NT2/D1 (cell line): ENCODE measurements at places on chromosomes 11 and 22.
A peak's percentile ranks its signal among the peaks of the same experiment; 100 is the strongest.

DNA sequence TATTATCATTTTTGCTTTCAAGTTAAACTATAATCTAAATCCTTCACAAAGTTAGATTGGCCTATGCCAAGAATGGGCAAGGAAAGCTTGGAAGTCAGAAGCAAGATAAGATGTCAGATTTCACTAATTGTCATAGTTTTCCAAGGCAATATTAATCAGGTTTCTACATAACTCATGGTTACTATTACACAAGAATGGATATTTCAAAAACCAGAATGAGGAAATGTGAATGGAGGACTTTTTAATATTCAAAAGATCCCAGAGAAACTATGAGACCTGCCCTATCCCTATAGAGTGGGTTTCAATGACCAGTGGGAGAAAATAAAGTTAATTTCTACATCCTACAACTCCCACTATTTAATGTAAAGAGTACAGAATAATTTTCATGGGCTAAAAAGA is 203.2 kb downstream of the CASP12 start:
- no peak for DNase-seq

DNA sequence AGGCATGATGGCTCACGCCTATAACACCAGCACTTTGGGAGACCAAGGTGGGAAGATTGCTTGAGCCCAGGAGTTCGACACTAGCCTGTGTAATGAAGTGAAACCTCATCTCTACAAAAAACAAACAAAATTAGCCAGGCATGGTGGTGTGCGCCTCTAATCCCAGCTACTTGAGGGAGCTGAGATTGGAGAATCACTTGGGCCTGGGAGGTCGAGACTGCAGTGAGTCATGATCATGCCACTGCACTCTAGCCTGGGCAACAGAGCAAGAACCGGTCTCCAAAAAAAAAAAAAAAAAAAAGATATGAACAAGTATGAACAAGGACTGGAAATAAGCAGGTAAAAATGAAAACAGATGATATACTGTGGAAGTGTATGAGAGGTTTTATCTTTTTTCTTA is 54.1 kb upstream of the SOX6 start:
- no peak for DNase-seq

DNA sequence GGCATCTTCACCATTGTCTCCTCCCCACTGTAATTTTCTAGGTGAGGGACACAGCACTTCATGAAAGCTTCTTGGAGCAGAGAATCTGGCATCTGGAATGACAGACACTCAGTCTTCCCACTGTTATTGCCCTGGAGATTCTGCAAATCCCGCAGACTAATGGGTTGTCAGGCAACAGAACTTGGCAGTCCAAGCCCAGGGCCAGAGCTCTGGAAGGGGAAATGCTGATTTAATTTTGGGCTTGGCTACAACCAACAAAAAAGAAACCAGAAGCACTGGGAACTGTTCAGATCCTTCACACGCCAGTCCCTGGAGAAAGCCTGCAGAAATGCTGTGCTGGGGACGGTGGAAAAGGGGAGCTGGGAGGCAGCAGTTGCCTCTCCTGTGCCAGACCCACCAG is 71.5 kb upstream of the BID start:
- no peak for DNase-seq

GRCh38 chr11:66591175-66591574 is 1.7 kb downstream of the CCDC87 start:
- no peak for DNase-seq

DNA sequence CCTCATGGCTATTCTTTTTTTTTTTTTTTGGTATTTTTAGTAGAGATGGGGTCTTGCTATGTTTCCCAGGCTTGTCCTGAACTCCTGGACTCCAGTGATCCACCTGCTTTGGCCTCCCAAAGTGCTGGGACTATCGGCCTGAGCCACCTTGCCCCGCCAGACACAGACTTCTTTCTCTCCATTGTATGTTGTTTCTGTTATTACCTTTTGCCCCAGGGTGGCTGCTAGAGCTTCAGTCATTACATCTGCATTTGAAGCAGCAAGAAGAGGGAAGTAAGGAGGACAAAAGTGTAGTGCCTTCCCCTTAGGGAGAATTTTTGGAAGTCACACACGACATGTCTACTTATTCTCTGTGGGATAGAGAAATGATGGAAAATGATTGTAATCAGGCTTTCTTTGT is 10.1 kb upstream of the OSBP start:
- no peak for DNase-seq

DNA sequence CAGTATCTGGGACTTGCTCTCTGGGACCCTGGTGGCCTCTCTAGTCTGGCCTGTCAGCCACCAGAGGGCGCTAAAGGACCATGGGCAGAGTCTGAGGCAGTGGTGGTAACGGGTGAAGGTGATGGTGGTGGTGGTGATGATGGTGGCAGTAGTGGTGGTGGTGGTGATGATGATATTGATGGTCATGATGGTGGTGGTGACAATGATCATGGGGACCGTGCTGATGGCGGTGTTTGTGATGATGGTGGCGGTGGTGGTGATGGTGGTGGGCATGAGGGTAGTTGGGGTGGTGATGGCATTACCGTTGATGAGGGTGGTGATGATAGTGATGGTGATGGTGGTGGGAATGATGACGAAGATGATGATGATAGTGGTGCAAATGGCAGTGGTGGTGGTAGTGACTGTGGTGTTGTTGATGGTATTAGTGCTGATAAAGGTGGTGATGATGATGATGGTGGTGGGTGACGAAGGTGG is 16.0 kb downstream of the TRPM5 start:
- peak; percentile 60 for DNase-seq

- DNase-seq = no peak
Observed at GRCh38 chr22:37484480-37485394, 1.4 kb downstream of the MFNG start.

GRCh38 chr11:73270855-73271477 is 1.2 kb upstream of the P2RY6 start:
- no peak for DNase-seq

- no peak for DNase-seq
Observed at GRCh38 chr22:38724926-38725571, 19.3 kb downstream of the GTPBP1 start.

DNA sequence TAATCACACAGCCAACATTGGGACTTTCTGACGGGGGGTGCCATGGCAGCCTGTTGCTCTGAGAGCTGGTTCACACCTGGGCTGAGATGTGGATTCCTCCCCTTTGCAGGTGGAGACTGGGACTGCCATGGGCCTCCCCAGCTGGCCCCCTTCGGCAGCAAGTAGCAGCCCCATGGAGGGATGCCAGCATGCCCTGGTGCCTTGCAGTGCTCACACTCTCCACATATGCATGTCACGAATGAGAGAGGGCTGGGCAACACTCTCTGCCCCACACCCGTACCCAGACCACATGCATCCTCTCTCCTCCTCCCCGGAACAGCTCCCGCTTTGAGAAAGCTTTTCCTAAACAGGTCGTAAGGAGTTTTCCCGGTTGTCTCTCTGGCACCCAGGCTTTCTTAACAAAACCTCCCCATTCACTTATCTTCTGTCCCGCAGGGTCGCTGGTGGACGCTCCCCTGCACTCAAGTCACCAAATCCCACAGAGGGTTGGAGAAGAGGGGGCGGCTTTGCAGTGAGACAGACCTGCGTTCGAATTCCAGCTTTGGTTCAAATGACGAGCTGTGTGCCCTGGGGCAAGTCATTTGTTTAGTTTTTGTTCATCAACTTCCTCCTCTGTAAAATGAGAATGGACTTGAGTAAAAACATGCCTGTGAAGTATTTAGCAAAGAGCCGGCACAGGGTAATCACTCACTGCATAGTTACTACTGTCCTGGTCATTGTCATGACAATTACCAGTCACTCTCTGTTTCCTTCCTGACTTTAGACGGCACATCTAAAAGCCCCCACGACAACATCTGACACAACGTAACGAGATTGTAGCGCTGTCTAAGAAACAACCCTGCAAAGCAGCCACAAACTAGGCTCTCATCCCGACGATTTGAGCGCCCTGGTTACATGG is 231.3 kb upstream of the B3GAT1 start:
- no peak for DNase-seq

DNA sequence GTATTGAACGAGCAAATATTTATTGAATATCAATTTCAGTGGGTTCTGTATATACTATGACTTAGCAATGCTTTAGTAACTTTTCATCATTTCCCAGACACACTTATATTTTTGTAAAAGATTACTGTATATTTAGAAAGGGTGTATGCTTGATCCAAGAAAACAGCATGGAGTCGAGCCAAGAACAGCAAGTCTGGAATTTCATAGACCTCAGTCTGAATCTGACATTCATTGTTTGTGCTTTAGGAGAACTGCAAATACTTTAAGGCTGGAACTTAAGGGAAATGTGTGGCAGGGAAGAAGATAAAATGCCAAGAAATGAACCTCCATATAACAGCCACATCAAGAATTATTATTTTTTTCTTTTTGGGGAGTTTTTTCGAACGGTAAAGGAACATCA is 1156.8 kb downstream of the LRRC4C start:
- no peak for DNase-seq

- DNase-seq = no peak
Observed at GRCh38 chr22:29343313-29343805, 27.9 kb upstream of the RASL10A start.

DNA sequence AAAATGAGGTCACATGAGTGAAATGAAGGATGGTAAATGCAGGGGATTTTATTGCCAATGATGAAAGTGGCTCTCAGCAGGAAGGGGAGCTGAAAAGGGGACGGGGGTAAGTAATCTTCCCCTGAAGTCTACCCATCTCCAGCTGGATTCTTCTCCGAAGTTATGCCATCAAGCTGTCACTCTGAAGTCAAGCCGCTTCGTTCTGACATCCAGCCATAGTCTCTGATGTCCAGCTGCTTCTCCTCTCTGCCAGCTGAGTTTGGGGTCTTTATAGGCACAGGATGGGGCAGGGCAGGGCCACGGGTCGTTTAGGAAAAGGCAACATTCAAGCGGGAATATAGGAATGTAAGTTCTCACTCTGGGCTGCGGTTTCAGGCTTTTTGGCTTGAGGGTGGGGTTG is 181.9 kb upstream of the ANO3 start:
- DNase-seq = no peak

GRCh38 chr11:18081551-18081950 is 24.3 kb downstream of the SAAL1 start:
- no peak for DNase-seq

GRCh38 chr22:38228873-38229740 is 27.3 kb downstream of the MAFF start:
- DNase-seq = no peak

GRCh38 chr11:69557266-69557665 is 75.8 kb downstream of the LINC01488 start:
- DNase-seq = no peak

- no peak for DNase-seq
Observed at GRCh38 chr11:109424901-109425300, 2.9 kb downstream of the C11orf87 start.

GRCh38 chr22:40498420-40499208 is 128.2 kb downstream of the SGSM3 start:
- peak; percentile 20 for DNase-seq

DNA sequence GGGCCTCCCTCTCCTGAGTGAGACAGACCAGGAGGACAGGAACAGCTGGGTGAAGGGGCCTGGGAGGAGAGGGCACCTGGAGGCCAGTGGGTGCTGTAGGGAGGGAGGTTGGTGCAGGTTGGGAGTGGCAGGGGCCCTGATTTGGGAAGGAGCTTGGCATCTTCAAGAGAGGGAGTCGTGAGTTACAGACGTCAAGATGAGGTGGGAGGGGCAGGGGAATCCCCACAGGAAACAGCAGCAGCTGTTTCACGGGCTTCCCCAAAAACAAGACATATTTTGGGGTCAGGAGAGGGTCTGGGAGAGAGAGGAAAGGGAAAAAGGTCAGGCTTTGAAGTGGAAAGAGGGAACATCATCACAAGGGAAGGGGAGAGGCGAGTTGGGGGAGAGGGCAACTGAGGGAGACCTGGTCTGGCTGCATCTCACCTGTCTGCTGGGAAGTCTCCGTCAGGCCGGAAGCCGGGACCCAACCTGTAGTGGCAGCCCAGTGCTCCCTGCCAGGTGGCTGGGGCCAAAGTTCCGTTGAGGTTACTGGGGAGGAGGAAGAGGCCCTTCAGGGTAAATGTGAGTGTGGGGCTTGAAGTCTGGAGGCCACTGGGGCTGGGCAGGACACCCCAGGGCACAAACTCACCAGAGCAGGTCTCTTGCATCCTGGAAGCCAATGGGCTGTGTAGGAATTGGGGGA is 4.4 kb downstream of the NAALADL1 start:
- no peak for DNase-seq

DNA sequence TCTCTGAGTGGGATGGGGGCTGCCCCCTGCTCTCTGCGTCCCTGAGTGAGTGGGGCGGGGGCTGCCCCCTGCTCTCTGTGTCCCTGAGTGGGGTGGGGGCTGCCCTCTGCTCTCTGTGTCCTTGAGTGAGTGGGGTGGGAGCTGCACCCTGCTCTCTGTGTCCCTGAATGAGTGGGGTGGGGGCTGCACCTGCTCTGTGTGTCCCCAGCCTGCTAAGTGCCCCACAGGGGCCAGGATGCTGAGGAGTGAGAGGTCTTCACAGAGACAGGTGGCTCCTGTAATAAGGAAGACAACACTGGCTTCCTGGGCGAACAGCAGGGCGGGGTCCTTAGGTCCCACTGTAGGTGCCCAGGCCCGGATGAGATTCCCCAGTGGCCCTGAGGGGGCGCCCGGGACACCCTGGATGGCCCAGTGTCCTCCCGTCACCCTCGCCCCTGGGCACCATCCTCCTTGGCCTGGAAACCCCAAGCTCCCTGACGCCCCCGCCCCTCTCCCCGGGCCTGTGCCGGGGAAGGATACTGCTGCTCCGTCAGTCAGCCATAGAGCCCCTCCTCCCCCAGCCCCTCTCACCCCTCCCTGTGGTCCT is 3.8 kb upstream of the CCDC188 start:
- DNase-seq = no peak

DNA sequence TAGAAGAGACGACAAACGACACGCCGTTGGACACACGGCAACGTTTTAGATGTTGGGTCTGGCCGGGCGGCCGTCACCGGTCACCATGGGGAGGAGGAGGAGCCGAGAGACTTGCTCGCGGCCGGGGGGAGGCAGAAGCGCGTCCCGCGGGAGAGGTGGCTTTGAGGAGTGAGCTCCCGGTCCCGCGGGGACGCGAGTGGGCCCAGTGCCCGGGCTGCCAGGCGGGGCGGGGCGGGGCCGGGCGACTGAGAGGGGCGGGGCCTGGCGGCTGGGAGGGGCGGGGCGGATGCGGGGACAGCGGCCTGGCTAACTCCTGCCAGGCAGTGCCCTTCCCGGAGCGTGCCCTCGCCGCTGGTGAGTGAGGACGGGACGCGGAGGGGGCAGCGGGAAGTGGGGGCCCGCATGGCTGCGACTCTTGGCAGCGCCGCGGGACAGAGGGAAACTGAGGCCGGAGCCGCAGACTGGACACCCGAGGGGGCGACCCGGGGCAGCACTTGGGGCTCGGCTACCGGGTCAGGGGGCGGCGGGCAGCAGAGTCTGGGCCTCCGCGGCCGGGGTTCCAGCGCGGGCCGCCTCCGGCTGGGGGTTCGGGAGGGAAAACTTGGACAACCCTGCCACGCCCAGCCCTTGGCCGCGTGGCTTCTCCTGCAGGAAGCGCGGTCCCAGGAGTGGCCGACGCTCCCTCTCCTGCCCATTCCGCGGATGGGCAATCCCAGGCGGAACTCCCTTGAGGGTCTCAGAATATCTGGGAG is at the start of gene TSPO:
Gene TSPO, plus strand, starts transcription at position 309 of the 752 bp plus-strand sequence. CDS start 7,680 bp downstream, outside the sequence.
- no peak for DNase-seq

GRCh38 chr11:13384908-13385640 is 77.9 kb downstream of the BTBD10 start:
- DNase-seq = peak; percentile 27
